ENCODE measurements at places on chromosomes 11 and 22.

- DNase-seq = peak; percentile 29
Measured at GRCh38 chr11:335779-336658, 15.4 kb upstream of the IFITM3 start.

DNA sequence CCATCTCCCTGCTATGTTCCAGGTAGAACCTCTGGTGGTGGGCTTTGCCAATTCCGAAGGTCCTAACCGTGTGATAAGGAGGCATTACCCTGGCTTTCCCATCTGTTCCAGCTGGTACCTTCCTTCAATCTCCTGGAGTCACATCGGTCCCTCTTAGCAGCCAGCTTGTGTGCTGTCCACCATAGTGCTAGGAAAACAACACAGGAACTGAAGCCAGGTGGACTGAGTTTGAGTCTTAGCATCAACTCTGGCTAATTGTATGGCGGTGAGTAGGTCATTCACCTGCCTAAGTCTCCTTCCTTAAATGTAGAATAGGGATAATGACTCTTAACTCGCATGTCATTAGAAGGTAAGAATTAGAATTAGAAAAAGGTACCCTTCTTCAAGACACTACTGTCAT lies 159.6 kb upstream of the E2F8 start:
- no peak for DNase-seq

GRCh38 chr22:43501878-43502277 lies 90.1 kb downstream of the MPPED1 start:
- DNase-seq = no peak

GRCh38 chr11:102280245-102280833 lies 36.9 kb upstream of the BIRC3 start:
- no peak for DNase-seq

GRCh38 chr22:50620593-50621355 lies 7.2 kb downstream of the ARSA start:
- DNase-seq = peak; percentile 3

GRCh38 chr11:112831041-112831440 lies 130.2 kb upstream of the NCAM1 start:
- no peak for DNase-seq

GRCh38 chr11:114384487-114384886 lies 15.8 kb downstream of the C11orf71 start:
- no peak for DNase-seq

- DNase-seq = no peak
Measured at GRCh38 chr11:18005376-18006129, 7.3 kb downstream of the SERGEF start.

- no peak for DNase-seq
Measured at GRCh38 chr11:96062134-96062533, 138.2 kb upstream of the MTMR2 start.

GRCh38 chr11:115345840-115346239 lies 158.4 kb downstream of the CADM1 start:
- no peak for DNase-seq

DNA sequence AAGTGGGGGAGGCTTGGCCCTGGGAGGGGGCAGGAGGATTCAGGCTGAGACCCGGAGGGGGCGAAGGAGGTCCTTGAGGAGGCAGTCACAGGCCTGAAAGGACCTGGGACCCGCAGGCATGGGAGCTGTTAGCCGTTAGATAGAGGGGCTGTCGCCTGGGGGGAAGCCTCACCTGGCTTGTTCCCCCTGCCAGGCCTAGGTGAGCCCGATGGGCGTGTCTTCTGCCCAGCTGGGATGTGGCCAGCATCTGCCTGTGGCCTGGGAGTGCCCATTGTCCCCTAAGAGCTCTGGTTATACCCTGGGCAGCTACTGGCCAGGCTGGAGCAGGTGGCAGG lies 1.8 kb upstream of the DUSP8 start:
- DNase-seq = no peak

GRCh38 chr11:112172362-112172994 lies 2.8 kb upstream of the BCO2 start:
- DNase-seq = no peak

DNA sequence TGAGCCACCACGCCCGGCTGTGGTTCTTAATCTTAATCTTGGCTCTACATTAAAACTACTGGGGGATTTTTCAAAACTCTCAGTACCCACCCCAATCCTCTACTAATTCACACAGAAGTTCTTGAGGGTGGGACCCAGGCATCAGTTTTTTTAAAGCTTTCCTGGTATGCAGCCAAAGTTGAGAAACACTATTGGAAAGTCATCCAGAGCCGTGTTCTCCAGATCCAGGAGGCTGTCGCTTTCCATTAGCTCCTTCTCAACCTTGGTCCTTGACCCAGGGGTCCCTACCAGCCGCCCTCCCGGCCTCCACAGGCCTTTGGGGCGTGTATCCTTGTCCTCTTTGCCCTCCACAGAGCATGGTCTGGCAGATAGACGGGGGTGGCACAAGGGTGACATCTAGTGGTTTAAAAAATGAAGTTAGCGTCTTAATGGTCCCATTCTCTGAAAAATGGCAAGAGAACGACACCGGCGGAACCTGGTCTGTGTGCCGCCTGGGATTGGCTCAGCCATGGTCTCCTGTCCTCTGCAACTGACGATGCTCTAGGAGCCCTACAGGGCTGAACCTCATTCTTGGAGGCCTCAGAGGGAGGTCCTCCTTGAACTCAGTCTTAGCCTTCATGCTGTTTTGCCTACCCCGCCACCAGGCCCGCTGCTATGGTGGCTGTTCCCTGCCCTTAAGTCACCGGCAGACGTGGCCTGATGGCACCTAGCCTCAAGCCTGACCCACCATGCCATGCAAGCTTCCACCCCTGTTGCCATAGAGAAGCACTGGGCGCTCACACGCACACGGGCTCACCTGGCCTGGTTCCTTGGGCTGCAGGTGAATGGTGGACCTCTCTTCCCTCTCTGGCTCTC lies 152.0 kb upstream of the SYN3 start:
- DNase-seq = peak; percentile 23

Measured in inflammatory macrophage (primary cell).